Midbrain (tissue), 1 donor: ENCODE measurements at places on chromosomes 5 and 9.
A peak's percentile ranks its signal among the peaks of the same experiment; 100 is the strongest.

GRCh38 chr9:32968101-32969011 lies 33.1 kb downstream of the APTX start:
- DNase-seq: peak; percentile 82

- DNase-seq: no peak
Observed at GRCh38 chr9:111035543-111036428, 2.5 kb downstream of the LPAR1 start.

GRCh38 chr5:132463811-132464155 lies 26.8 kb downstream of the IRF1 start:
- DNase-seq: no peak

DNA sequence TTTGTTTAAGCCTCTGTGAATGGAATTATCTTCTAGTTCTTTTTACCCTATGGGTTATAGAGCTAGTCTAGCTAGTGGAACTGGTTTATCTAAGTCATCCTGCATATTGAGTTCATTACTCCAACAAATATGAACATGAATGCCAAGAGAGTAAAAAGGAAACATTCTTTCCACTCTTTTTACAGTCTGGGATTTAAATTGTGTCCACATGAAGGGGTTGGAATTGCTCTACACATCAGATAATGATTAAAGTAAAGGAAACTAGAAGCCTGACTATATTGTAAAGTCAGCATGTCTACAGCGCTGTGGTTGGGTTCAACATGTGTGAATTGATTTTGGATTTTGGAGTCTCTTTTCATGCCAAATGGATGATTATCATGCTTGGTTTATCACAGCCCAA lies 173.1 kb downstream of the CCDC171 start:
- DNase-seq: no peak

DNA sequence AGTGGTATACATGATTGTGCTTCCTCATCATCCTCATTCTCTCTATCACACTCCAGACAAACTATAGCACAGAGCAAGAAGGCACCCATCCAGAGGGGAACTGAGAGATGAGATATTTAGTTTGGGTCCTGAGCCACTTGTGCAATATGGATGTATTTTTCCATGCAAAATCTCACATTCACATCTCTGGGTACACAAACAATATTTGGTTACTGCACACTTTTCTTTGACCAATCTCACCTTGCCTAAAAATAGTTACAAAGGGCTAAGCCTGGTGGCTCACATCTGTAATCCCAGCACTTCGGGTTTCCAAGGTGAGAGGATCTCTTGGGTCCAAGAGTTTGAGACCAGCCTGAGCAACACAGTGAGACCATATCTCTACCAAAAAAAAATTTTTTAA lies 120.3 kb downstream of the SIL1 start:
- DNase-seq: no peak

DNA sequence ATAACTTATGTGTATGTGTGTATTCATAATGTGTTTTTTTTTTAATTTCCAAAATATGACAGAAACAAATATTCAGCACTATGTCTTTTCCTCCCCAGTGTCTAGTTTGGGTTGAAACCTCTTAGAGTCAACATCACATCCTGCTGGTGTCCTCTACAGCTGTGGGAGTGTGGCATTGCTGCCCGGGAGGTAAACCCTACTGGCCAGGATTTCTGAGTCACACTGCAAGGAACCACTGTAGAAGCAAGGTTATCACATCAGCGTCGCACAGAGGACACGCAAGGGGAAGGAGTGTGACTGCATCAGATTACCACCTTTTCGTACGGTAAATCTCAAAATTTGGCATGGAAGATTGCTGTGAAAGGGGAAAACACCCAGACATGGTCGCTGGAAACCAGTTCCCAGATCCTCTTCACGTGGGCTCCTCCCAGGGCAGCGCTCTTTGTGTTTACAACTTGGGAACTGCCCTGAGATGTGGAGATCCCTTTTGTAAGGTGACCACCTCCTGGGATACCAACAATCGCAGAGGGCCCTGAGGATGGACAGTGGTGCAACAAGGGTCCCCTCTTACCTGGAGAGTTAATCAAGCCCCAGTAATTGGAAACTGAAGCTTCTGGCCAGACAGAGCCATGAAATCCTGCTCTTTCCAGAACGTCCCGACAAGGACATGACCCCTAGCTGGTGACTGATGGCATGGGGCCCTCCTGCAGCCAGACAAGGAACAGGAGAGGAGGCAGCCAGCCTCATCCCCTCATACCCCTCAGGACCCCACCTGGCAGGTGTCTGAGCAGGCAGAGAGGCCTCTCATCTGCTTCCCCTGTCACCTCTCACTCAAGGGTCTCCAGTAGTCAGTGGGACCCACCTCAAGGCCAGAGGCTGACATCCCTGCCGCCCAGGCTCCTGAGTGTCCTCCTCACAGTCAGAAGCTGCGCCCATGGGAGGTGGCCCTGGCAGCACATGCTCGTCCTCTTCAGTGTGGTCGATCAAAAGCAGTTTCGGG lies 194.7 kb downstream of the MED10 start:
- DNase-seq: no peak

- no peak for DNase-seq
Observed at GRCh38 chr5:36722900-36723299, 116.5 kb downstream of the SLC1A3 start.

GRCh38 chr9:111633389-111633736 lies 2.2 kb downstream of the DNAJC25 start:
- DNase-seq: no peak

DNA sequence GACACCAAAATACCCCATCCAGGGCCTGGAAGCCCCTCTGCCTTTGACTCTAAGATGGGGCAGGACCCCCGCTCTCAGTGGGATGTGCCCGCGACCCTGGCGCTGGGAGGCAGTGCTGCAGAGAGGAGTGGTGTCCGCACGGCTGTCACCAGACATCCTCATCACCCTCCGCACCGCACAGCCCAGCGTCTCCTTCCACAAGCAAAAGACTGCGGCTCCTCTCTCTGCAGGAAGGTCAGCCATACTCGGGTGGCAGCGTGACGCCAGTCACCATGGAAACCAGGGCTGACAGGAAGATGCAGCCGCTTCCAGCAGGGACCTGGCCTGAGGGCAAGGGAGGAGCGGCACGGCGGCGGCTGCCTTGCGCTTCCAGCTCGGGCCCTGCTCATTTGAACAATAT lies 17.1 kb upstream of the SLC6A3 start:
- no peak for DNase-seq

DNA sequence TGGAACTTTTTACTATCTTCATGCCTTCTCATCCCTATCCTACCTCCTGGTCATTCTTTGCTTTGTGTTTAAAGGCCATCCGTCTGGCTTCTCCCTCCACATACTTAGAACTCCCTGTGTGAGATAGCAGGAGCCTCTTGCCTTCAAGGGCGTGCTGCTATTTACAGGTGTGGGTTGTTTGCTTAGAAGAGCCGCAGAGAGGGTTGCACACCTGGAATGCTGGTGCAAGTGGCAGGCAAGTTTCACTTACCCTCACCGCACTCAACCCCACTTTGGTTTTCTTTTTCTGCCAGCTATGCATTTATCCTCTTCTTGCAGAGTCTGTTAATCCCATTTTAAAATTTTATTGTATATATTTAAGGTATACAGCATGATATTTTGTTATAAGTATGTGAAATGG lies 12.6 kb downstream of the SKP2 start:
- DNase-seq: no peak

GRCh38 chr9:132703336-132703735 lies 33.1 kb downstream of the GTF3C4 start:
- DNase-seq: no peak

DNA sequence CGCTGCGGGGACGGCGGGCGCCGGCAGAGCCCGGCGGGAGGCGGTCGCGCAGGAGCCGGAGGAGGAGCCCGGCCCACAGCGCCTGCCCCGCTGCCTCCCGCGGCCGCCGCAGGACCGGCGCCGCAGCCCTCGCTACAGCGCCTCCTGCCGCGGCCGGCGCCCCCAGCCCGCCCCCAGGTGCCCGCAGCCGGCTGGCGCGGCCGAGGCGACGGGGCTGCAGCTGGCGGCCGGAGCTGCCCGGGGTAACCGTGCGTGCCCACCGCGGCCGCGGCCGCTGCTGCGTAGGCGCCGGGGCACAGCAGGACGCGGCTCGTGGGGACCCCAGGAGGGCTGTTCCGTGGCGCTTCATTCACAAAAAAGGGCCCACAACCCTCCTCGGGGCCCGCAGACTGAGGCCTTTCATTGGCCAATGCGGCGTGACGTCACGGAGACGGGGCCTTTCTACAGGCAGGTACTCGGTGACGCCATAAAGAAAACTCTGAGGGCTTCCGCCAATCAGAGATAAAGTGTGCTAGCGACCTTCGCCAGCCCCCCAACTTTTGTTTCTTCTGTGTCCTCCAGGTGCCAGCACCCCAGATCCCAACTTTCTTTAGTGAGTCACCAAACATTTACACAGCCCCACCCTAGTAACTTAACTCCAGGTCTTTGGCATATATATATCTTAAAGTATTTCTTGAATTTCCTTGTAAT lies at the start of gene CDC14B:
TSS of gene CDC14B (minus strand) at position 353 of the 690 bp plus-strand sequence. CDS start 465 bp downstream, outside the sequence.
- peak; percentile 75 for DNase-seq

DNA sequence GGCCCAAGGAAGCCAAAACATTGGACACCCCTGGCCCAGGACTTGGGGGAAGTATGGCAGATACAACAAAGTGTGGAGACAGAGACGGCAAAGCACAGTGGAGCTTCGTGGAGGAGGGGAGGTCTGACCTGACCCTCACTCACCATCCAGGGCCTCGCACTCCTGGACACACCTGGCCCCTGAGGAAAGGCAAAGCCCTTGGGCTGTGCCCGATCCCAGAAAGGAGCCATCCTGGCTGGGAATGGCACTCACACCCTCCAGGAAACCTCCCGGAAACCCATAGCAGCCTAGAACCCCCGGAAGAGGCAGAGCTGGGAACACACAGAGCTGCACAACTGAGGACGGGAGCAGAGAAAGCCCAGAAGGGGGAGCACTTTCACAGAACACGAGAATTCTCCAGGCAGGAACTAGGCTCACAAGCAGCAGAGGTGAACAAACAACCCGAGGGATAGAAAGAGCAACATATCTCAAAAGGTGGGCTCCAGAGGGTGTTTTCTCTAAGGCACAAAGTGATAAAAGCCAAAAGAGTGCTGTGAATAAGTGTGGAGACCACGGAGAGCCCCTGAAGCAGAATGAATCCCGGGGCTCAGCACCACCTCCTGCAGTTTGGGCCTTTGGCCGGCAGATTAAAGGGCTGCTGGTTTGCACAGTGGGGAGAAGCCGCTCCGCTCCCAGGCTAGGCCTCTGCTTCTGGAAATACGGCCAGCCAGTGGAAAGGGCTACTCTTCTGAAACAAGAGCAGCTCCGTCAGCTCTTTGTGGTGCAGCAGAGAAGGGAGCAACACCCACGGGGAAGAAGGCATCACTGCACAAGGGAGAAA lies 108.2 kb downstream of the UBE2R2 start:
- DNase-seq: peak; percentile 46

DNA sequence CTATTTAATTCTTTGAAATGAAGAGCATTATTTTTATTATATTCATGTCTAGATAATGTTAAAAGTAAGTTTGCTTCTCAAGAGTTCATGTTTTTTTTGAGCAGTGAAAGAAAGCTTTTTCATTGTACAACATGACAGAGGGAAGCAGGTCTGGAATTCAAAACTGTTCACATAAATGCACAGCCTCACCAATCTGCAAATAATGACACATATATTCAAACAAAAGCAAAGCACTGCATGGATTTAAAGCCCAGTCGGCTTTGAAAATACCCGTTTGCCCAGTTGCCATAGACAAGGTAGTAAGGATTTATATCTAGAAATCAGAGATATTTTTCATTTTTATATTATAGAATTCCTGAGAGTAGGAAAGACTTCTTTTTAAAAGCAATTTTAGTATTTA lies 201.8 kb downstream of the CD180 start:
- DNase-seq: no peak

DNA sequence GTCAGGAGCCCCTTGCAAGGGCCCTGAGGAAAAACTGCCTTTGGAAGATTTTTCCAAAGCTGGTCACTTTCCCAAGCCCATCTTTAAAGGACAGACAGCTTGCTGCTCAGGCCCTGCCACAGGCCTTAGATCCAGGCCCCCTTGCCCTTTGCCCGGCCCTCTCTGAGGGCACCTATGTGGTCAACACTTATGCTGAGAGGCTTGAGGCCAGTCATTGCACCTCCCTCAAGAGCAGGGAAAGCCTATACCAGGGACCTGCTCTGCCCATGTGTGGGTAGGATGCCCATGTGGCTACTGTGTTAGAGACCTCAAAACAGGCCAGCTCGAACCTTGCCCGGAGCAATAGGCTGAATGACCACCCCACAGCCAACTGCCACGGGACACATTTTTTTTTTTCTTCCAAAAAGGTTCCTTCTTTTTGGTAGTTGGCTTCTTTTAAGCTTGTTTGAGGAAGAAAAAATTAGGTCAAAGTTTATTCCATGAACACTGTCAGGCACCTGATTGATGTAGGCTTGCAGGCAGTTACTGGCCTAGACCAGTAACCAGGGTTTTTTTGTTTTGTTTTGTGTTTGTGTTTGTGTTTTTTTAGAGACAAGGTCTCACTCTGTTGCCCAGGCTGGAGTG lies 3.8 kb downstream of the TCF7 start:
- DNase-seq: no peak

GRCh38 chr5:9774472-9775079 lies 144.4 kb upstream of the TAS2R1 start:
- DNase-seq: peak; percentile 13

- DNase-seq: no peak
Observed at GRCh38 chr5:170256571-170256970, 23.8 kb downstream of the C5orf58 start.

DNA sequence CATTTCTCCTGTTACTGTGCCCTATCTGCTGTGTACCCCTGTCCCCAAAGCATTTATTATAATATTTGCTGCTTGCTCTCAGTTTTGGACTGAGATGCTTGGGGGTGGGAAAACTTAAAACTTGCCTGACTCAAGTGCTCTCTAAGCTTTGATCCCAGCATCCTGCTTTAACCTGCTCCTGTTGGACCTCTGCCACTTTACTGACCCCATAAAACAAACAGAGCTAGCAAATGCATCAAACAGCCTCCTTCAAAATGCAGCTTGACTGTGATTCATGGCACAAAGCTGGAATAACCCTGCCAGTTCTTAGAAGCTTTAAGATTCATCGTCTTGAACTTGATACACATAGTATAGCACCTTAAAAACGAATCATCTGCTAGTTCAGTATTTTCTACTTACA lies 212.5 kb downstream of the DEPDC1B start:
- DNase-seq: no peak

GRCh38 chr9:109769250-109769649 lies 10.7 kb upstream of the PALM2AKAP2 start:
- DNase-seq: no peak

DNA sequence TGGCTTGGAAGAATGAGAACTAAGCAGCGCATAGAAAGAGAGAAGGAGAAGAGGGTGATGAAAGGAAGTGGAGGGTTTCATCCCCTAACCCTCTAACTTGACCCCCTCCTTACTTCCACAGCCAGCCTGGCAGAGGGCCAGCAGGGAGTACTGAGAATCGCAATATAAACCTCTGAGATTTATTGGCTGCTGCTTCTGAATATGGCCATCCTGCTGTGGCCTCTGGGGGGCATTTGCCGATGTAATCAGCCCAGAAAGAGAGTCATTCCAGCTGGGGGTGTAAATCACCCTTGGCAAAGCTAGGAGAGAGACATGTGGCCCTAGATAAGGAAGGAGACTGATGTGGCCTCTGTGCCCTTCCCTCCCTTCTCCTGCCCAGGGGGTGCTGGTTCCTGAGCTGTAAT lies 960 bp upstream of the GFRA3 start:
- no peak for DNase-seq

GRCh38 chr5:170691657-170692056 lies 91.9 kb upstream of the GABRP start:
- no peak for DNase-seq

GRCh38 chr9:116644091-116644688 lies 42.9 kb upstream of the TRIM32 start:
- DNase-seq: no peak
